Effector memory CD4-positive, alpha-beta T cell (primary cell): ENCODE measurements at places on chromosomes 12 and 14.

- H3K27me3 ChIP-seq, result no peaks in the 10 kb centered on the region
- H3K36me3 ChIP-seq, result no peaks in the 10 kb centered on the region
- H3K27ac ChIP-seq, result no peak overlapping the region
- H3K4me3 ChIP-seq, result no peak overlapping the region
- H3K4me1 ChIP-seq, result no peaks in the 10 kb centered on the region
Observed at GRCh38 chr12:701896-702539, 38.8 kb upstream of the NINJ2 start.

GRCh38 chr12:47881826-47882427, 22.9 kb downstream of the VDR start:
- DNase-seq, result no peak
- peaks cover 23% of the 10 kb centered on the region for H3K4me1 ChIP-seq
- no peaks in the 10 kb centered on the region for H3K27me3 ChIP-seq
- no peak overlapping the region for H3K27ac ChIP-seq
- no peak overlapping the region for H3K4me3 ChIP-seq

DNA sequence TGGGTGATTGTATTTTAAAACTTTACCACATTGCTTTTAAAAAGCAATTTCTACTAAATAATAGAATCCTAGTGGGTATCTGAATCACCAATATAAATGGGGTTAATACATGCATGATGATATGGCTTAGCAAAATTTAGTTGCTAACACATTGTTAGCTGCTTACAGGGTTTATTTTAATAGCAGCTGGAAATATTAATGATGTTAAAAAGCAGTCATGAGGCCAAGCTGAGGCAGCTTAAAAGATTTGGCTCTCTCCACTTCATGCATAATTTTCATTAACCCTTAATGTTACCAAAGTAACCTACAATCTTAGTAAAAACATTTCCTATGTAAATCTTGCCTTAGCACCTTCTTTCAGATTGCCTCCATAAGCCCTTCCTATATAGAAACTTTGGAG, 49.2 kb upstream of the CNOT2 start:
- DNase-seq, result no peak
- H3K27ac ChIP-seq, result no peak overlapping the region
- H3K4me3 ChIP-seq, result no peak overlapping the region
- no peaks in the 10 kb centered on the region for H3K36me3 ChIP-seq
- H3K27me3 ChIP-seq, result no peaks in the 10 kb centered on the region

DNA sequence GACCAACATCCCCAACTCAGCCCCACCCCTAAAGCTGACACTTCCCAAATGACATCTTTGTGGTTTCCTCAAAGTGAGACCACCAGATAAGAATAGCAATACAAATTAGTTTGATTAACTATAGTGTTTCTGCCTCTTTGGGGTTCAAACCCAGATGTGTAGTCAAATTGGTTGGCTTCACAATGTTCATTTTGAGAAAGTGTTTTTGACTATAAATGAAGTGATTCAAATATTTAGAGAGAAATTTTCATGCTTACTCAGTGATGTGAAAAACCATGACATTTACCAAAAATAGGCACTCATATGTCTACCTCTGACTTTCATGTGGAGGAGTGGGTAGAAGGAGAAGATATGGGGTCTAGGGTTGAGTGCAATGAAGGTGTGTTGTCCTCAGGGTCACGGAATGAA, 218.4 kb downstream of the BCAT1 start:
- no peaks in the 10 kb centered on the region for H3K4me1 ChIP-seq
- no peak for DNase-seq
- no peaks in the 10 kb centered on the region for H3K27me3 ChIP-seq
- H3K27ac ChIP-seq, result no peak overlapping the region
- H3K36me3 ChIP-seq, result no peaks in the 10 kb centered on the region

DNA sequence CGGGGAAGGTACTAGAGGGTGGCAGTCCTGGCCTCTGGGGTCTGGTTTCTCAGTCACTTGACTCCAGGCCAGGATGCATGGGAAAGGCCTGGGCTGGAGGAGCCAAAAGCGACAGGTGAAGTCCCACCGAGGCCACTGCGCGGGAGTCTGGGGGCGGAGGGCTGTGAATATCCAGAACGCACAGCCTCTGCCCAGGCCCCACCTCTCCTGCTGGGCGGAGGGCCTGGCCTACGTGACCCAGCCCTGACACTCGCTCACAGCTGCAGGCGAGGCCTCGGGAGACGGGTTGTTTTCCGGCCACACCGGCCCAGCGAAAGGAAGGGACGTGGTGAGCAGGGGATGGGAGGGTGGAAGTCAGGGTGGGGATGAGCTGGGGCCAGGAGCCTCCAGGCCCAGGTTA, 91.2 kb downstream of the RFLNA start:
- no peak overlapping the region for H3K27ac ChIP-seq
- H3K4me1 ChIP-seq, result peaks cover 12% of the 10 kb centered on the region
- no peak overlapping the region for H3K4me3 ChIP-seq
- DNase-seq, result no peak
- no peaks in the 10 kb centered on the region for H3K27me3 ChIP-seq
- peaks cover 28% of the 10 kb centered on the region for H3K36me3 ChIP-seq

DNA sequence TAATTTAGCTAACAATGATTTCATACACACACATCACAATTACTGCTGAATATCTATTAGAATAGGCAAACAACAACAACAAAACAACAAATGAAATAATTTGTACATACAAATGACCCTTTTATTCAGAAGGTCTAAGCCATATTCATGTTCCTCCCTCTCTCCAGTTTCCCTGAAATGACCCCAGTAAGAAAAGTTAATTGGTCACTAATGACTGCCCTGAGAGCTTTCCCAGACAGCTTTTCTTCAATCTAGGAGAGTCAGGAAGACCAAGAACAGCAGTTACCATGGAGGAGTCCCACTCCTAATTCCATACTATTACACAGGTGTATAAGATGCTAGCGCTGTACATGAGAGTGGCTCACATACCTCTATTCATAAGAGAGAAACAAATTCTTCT, 121.2 kb upstream of the GRIP1 start:
- H3K4me1 ChIP-seq, result no peaks in the 10 kb centered on the region
- H3K36me3 ChIP-seq, result no peaks in the 10 kb centered on the region
- no peak overlapping the region for H3K27ac ChIP-seq
- no peaks in the 10 kb centered on the region for H3K27me3 ChIP-seq
- no peak overlapping the region for H3K4me3 ChIP-seq
- no peak for DNase-seq

GRCh38 chr14:50835280-50835679, 4.3 kb upstream of the NIN start:
- H3K27me3 ChIP-seq, result no peaks in the 10 kb centered on the region
- H3K36me3 ChIP-seq, result no peaks in the 10 kb centered on the region
- peaks cover 7% of the 10 kb centered on the region for H3K4me1 ChIP-seq
- DNase-seq, result no peak
- H3K4me3 ChIP-seq, result no peak overlapping the region

DNA sequence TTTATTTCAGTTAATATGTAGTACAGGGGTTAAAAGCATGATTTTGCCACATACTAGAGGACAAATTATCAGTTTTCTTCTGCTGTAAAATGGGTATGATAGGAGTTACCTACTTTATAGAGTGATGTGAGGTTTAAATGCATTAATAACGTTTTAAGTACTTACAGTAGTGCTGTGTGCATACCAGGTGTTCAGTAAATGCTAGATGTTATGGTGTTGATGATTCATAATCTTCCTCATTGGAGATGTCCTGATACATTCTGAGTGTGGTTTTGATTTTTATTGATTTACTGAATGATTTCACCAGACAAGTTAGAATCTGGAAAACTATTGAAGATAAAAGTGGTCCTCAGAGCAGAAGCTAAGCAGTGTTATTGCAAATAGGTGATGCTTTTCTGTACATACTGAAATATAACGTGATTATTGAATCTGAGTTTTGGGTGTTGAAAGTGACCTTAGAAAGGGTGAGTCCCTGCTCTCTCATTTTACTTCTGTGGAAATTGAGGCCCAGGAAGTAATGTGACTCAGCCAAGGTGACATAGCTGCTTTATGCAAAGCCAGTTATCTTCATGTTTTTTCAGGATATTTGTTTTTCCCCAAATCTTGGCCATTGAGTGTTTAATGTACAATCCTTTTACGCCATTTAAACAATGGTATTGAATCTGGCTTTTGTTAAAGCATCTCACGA, 54.7 kb downstream of the VRK1 start:
- no peaks in the 10 kb centered on the region for H3K4me1 ChIP-seq
- no peak overlapping the region for H3K27ac ChIP-seq
- no peaks in the 10 kb centered on the region for H3K27me3 ChIP-seq
- no peak overlapping the region for H3K4me3 ChIP-seq
- DNase-seq, result no peak

DNA sequence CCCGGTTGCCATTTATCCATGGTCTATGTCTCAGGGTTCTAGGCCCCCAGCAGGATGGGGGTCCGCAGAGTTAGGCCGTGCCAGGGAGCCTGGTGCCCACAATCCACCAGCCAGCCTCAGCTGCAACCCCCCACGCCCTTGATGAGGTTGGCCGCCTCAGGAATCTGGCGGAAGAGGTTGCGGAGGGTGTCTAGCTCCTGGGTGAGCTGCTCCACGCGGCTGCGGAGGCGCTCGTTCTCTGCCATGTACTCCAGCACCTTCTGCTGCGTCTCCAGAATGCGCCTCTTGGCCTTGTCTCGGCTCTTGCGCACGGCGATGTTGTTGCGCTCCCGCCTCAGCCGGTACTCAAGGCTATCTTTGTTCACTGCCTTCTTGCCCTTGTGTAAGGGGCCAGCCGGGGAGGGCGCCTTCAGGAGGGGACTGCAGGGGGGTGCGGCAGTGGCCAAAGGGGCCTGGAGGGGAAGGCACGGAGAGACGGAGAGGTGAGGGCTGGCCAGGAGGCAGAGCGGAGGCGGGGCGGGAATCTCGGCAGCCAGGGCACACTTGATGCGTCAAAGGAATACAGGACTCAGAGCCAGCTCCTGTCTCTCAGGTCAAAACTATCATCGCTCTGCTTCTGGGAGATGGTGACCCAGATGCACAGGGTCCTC, 1.6 kb downstream of the CEBPE start:
- H3K27ac ChIP-seq, result no peak overlapping the region
- H3K4me3 ChIP-seq, result no peak overlapping the region
- no peak for DNase-seq
- H3K4me1 ChIP-seq, result peaks cover 44% of the 10 kb centered on the region
- H3K27me3 ChIP-seq, result no peaks in the 10 kb centered on the region
- no peaks in the 10 kb centered on the region for H3K36me3 ChIP-seq

DNA sequence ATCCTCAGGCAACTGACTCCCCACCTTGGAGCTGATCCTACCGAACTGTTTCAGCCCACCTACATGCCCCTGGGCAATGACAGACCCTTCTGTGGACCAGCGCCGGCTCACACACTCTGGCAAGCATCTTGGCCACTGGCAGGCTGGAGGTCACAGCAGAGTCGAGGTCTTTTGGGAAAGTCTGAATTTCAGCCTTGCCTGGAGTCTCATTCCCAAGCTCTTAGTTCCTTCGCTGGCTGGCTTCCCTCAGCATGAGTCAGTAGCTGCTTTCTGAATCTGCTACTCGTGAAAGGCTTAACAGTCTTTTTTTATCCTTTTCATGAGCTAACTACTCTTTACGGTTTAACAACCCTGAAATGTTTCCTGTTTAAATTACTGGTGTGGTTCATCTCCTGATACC, 44.5 kb downstream of the ASCL4 start:
- no peaks in the 10 kb centered on the region for H3K36me3 ChIP-seq
- H3K4me1 ChIP-seq, result no peaks in the 10 kb centered on the region
- H3K4me3 ChIP-seq, result no peak overlapping the region
- no peaks in the 10 kb centered on the region for H3K27me3 ChIP-seq
- no peak for DNase-seq
- H3K27ac ChIP-seq, result no peak overlapping the region

DNA sequence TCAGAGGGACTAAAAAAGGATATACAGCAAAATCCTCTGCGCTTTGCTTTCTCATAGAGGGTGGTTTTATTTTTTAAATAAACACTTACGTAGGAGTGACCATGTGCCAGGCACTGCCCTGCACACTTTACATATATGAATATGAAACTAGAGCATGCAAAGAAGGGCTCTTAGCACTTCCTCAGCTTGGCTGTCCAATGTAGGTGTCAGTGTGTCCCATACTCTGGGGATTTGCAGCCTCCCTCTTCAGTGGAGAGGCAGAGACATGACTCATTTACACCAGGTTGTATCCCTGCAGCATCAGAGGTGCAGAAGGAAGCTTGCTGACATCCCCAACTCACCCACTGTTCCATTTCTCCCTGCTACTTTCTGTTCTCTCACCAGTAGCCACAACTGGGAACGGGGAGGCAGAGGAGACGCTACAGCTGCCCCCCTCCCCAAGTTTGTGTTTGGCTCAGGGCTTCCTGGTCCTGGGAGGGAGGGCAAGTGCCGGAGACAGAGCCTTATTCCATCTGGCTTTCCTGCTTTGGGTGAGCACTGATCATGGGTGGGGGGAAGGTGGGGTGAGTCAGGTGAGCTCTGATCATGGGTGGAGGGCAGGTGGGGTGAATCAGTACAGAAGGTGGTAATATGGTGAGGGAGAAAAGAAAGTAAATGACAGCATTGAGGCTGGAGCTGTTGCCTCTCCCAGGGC, 4.9 kb upstream of the KRT5 start:
- no peak overlapping the region for H3K4me3 ChIP-seq
- no peaks in the 10 kb centered on the region for H3K36me3 ChIP-seq
- no peaks in the 10 kb centered on the region for H3K27me3 ChIP-seq

GRCh38 chr12:2560356-2560755, 234.4 kb upstream of the FKBP4 start:
- no peaks in the 10 kb centered on the region for H3K27me3 ChIP-seq
- no peak overlapping the region for H3K4me3 ChIP-seq
- H3K4me1 ChIP-seq, result no peaks in the 10 kb centered on the region
- no peak overlapping the region for H3K27ac ChIP-seq

DNA sequence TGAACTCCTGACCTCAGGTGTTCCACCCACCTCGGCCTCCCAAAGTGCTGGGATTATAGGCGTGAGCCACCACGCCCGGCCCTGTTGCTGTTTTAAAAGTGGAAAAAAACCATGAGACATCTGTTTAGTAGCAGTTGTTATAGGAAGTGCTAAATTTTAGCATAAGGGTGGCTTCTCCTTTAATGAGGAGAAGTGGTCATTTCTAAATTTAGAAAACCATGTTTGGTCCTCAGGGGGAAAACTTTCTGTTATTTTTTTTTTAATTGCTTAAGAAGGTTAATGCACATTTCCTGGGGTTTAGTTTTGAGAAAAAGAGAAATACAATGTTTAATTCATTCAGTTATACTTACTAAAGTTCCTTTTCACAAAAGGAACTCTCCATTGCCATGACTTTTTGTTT, 102.1 kb downstream of the MYRFL start:
- H3K4me3 ChIP-seq, result no peak overlapping the region
- H3K27me3 ChIP-seq, result no peaks in the 10 kb centered on the region

- no peak overlapping the region for H3K4me3 ChIP-seq
- H3K27ac ChIP-seq, result no peak overlapping the region
- no peak for DNase-seq
- no peaks in the 10 kb centered on the region for H3K27me3 ChIP-seq
Observed at GRCh38 chr14:99896361-99896760, 103.1 kb downstream of the EML1 start.
